Fibroblast of gingiva (primary cell): ENCODE measurements at places on chromosomes 2 and 18.

DNA sequence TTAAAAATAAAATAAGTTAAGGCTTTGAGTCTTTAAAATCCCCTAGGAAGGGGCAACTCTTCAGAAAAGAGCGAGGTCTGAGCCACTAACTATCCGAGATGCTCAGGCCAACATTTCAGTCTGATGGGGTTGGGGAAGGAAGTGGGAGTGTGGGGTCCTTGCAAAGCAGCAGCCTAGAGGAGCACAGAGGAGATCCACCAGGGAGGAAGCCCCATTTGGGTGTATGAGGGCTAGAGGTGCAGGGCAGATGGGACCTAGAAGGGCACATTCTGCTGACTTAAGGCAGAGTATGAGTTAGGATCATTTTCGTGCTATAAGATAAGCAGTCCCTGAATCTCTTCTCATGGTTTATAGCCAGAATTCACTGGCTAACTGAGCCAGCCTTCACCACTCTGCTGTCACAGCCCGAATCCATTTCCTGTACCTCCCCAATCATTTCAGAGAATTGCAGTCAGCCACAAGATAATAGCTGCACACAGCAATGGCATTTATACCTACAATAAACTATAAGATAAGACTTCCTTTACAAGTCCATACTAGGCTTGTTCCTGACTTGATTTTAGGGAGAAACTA lies 37.0 kb downstream of the MRPL30 start:
- DNase-seq, result no peak

- DNase-seq, result peak; percentile 92
Observed at GRCh38 chr2:224268441-224268840, 133.5 kb downstream of the FAM124B start.

GRCh38 chr2:162509288-162509968 lies 165.5 kb downstream of the GCA start:
- no peak for DNase-seq

DNA sequence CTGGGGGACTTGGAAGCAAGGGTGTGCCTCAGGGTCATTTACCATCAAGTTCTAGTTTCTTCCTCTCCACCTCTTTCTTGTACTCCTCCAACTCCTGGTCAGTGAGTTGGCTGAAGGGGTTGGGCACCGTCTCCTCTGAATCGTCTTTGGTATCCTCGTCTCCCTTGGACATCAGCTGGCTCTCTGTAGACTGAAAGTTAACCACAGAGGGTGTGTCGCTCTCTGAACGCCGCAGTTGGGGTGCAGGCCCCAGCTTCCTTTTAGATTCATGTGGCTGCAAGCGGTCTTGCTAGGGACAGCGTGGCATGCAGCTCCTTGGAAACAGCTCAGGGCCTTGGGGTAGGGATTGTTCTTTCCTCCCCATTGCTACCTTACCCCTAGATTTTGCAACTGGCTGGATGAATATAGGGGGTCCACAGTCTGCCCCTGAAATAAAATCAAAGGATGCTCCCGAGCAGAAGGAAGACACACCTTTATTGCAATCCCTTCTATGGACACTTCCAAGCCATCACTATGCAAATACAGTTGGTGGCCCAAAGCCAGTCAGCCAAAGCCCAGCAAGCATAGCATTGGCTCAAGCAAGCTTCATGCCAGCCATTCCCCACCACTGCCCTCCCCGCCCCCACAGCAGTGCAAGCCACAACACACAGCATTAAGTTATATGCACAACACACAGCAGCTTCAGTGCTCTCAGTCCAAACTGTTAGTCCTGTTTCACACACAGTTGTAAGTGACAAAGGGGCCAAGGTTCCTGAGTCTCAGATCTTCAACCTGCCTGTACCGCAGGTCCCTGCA lies 93.2 kb downstream of the ADD2 start:
- DNase-seq, result no peak

- no peak for DNase-seq
Observed at GRCh38 chr2:59932341-59932740, 621.1 kb downstream of the BCL11A start.

- peak; percentile 91 for DNase-seq
Observed at GRCh38 chr2:54559593-54560145, 103.5 kb downstream of the SPTBN1 start.

GRCh38 chr2:217836901-217837491 lies 165.8 kb downstream of the TNS1 start:
- DNase-seq, result peak; percentile 67

DNA sequence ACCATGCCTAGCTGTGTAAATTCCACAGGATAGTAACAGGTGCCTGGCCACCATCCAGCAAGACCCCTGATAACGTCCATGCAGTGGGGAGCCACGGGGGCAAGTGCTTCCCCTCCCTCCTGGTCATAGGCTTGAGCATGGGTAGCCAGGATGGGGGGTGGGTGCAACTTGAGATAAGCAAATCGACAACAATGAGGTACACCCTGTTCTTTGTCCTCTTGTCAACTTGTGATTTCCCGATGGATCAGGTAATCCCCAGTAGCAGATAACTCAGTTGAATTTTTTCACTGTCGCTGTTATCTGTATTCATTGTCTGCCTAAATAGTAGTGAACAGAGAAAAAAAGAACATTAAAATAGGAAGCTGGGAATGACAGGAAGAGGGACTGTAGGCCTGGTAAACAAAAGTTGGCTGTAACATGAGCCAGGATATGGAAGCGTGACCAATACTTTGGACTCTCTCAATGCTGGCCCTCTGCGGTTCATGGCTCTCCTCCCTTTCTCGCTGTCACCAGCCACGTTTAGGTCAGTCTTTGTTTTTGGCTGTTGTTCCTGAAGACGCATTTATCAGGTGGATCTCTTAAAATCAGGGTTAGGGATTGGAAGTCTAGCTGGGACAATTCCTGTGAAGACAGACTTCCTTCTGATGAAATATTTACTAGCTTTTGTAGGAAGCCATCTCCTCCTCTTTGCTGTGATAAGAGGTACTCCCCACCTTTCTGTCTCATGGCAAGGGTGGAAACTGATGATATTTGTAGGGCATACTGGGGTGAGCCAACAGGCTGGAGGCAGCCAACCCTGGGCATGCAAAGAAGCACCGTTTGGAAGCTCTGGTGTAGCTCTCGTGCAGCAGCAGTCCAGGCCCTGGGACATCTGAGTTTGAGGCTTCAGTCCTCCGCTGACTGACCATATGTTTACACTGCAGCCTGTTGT lies 42.4 kb downstream of the TCF7L1 start:
- DNase-seq, result peak; percentile 56

DNA sequence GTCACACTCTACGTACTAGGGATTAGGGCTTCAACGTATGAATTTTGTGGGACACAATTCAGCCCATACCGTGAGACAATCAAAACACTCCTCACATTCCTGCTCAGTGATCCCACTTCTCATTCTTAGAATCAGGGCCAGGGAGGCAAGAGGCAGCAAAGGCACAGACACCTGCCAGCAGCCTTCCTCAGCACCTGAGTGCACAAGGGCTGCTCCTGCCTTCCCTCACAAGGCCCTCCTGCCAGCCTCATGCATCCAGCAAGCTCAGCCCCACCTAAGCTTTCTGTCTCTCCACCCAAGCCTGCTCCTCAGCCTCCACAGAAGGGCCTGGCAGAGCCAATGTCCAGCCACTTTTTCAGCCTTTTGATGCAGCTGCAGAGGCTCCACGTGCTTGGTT lies 141.6 kb downstream of the SP3 start:
- DNase-seq, result no peak

- DNase-seq, result no peak
Observed at GRCh38 chr2:74293191-74293991, 49.8 kb downstream of the SLC4A5 start.

GRCh38 chr2:191679818-191680600 lies 2.1 kb downstream of the NABP1 start:
- peak; percentile 55 for DNase-seq

- no peak for DNase-seq
Observed at GRCh38 chr18:55650363-55650870, 62.4 kb upstream of the TCF4 start.

GRCh38 chr2:219362524-219363164 lies 25.1 kb downstream of the DNPEP start:
- DNase-seq, result peak; percentile 98

DNA sequence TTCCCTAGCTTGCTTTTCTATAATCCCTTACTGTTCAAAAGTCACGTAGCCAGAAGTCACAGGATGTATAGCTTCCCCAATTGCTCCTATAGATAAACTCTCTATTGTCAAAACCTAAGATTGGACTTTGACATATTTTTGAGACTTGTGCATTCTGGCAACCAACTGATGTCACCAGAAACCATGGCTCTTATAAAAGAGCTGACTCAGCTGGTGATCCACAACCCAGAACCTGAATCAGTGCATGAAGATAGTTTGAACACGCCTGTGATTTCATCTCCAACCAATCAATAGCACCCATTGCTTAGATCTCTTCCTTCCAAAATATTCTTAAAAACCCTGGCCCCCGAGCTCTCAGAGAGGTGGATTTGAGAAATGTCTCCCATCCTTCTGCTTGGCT lies 639.9 kb upstream of the PIK3C3 start:
- DNase-seq, result no peak

GRCh38 chr2:110153416-110153815 lies 37.8 kb upstream of the MALL start:
- DNase-seq, result no peak

GRCh38 chr18:54679318-54680149 lies 88.5 kb downstream of the DYNAP start:
- DNase-seq, result peak; percentile 77

DNA sequence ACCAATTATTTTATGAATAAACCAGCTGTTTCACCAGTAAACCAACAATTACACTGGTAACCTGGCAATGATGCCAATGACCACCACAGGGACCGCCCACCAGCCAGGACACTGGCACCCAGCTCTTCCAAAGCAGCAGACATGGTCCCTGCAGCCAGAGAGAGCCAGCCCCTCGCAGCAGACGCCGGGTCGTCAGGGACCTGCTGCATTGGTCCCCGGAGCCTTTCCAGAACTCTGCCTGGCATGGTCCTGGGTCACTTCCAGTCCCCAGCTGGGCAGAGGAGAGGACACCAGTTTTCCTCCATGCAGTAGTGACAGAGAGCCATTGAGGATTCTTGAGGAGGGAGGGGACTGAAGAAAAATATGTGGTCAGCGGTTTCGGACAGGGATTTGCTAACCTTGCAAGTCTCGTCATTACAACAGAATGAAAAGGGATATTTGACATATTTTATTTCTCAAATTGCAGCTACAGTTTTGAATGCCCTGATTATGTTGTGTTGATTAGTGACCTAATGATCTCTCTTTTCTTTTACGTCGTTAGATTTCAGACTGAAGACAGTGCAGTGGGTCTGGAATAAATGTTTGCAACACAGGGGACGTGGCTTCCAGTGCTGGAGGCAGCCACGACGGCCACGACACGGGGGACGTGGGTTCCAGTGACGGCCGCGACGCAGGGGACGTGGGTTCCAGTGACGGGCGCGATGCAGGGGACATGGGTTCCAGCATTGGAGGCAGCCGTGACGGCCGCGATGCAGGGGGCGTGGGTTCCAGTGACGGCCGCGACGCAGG lies 154.5 kb downstream of the TPO start:
- DNase-seq, result no peak

DNA sequence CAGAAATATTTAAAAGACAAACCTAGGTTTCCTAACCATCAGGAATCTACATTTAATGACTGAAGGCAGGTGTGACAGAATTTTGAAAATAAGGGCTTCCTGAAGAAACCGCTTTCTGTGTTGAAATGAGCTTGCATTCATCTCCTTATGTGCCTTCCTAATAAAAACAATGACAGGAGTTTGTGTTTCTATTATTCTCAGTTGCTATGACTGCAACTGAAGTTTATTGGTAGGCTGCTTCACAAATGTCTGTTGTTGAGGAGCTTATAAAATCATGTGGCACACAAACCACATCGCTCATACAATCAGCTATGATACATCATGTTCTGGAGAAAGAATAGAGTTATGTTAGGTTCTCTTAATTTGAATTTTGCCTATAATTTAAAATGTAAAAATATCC lies 362.7 kb upstream of the SLC8A1 start:
- no peak for DNase-seq

DNA sequence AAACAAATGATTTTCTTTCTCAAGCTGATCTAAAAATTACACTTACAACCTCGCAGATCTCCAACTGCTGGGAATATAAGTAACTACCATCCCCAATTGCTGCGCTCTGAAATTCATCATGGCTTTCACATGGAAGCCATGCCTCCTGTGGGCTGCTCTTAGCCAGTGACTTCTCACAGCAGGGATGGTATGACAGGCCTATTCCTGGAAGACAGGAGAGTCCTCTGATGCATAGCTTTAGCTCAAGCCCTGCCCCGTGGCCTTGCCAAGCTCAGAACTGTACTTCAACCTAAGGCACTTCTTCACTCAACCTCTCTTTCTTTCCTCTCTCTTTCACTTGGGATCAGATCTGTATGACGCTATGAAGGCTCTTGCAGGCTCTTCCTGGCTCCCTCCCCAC lies 12.6 kb upstream of the ELAC1 start:
- no peak for DNase-seq

DNA sequence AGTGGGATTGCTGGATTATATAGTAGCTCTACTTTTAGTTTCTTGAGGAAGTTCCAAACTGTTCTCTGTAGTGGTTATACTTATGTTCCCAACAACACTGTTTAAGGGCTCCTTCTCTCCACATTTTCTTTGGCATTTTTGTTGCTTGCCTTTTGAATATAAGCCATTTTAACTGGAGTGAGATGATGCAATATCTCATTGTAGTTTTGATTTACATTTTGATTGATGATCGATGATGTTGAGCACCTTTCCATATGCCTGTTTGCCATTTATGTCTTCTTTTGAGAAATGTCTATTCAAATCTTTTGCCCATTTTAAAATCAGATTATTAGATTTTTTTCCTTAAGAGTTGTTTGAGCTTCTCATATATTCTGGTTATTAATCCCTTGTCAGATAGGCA lies 243.3 kb downstream of the PTGR3 start:
- no peak for DNase-seq

DNA sequence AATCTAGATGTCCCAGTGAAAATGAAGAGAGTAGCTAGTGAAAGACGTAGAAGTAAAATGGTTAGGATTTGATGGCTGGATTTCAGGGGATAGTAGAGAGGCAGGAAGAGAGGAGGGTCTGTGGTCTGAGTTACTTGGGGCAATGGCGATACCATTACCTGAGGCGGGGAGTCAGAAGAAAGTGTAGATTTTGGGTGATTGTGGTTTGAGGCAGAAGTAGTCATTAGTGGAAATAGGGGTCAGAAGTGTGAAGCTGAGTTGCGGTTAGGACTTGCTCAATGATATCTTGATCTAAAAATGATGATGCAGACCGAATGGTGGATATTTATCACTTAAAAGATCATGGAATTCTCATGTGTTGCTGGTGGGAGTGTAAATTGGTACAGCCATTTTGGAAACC lies 41.0 kb downstream of the CEP192 start:
- DNase-seq, result no peak

DNA sequence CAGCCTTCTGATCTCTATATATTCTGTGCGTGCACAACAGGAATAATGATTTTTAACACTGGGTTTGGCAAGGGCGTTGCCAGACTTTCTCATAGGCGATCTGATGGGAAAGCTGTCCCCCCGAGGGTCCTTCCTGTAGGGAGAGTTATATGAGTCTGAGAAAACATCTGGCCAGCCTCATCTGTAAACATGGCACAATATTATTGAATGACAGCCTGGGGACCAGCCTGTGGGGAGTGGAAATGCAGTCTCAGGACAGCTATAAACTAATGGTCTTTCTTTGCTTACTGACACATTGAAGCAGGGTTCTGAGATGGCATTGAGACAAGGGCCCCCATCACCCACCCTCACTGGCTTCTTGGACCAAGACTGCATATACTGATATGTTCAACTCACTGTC lies 62.5 kb downstream of the CTIF start:
- no peak for DNase-seq

- no peak for DNase-seq
Observed at GRCh38 chr2:232275670-232276069, 102.9 kb upstream of the ALPP start.

GRCh38 chr2:149383340-149383739 lies 53.0 kb downstream of the LYPD6 start:
- peak; percentile 66 for DNase-seq
